Dorsolateral prefrontal cortex (tissue), 122 donors: ENCODE measurements at places on chromosomes 4 and X.

GRCh38 chr4:31548823-31549222, 828.7 kb downstream of the PCDH7 start:
- DNase-seq = no peak

- DNase-seq = no peak
These were observed 8.0 kb upstream of the TENM3 start for GRCh38 chr4:182235021-182235795.

DNA sequence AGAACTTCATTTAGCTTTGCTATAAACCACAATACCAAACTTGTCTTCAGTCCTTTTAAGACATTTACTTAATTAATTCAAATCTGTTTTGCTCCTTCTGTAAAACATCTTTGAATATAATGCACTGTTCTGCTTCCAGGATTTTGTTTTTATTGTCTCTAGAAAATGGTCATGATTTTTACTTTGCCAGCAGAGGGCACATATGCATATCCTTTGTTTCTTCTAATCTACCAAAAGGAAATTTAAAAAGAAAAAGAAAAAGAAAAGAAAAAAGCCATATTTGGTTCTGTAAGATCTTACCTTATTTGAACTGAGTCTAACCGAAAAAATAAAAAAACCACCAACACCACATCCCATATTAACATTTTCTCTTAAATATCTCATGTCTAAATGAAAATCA, 101.9 kb upstream of the CCSER1 start:
- DNase-seq = no peak

DNA sequence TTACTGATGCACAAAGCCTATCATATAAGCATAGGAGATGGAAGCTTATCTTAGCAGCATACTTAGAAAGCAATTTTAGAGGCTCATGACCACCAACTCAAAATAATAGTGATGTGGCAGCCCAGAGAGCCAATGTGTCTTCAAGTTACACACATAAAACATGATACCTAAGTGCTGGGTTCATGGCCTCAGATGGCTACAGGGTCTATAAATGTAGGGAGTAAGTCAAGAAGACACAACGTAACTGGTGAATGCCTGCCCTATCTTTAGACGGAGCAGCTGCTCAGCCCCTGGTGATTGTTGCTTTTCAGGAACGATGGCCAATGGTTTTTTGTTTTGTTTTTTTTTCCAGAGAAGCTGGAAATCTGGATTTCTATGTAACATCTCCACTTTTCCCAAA, 42.8 kb downstream of the RNF150 start:
- DNase-seq = no peak

DNA sequence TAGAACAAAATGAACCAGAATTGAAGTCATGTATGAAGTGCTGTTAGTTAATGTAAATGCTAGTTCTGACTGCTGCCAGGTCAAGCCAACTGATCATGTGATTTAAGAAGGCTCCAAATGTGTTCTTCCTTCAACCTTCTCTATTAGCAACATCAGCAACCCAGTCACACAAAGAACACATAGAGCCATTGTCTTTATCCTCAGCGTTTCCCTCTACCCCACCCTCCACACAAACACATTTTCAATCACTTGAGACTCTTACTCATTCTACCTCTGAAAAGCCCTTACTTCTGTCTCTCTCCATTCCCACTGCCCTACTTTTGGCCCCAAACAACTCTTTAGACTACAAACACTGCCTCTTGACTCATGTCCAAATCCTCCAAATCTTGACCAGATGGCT, 89.7 kb upstream of the KDR start:
- no peak for DNase-seq

GRCh38 chr4:117623326-117623725, 411.0 kb upstream of the NDST3 start:
- no peak for DNase-seq

DNA sequence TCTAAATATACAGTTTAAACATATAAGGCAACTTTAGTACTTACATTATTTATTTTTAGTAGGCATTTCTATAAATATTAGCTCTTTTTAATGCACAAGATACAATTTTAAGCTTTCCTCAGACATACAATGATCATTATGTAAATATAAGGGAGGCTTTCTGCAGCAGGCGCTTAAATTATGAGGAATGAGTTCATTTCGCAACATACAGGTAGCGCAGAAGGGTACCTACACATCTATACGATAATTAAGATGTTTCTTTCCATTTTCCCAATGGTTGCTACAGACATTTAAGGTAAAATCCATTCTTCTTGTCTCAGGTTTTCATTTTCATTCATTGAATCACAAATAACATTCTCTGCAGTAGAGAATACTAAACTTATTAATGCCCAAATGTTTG, 1.2 kb downstream of the AASDH start:
- DNase-seq = no peak

GRCh38 chr4:5892323-5893003, 423 bp downstream of the CRMP1 start:
- DNase-seq = no peak

- DNase-seq = no peak
These were observed 229.6 kb downstream of the PRDM5 start for GRCh38 chr4:120692964-120693363.

DNA sequence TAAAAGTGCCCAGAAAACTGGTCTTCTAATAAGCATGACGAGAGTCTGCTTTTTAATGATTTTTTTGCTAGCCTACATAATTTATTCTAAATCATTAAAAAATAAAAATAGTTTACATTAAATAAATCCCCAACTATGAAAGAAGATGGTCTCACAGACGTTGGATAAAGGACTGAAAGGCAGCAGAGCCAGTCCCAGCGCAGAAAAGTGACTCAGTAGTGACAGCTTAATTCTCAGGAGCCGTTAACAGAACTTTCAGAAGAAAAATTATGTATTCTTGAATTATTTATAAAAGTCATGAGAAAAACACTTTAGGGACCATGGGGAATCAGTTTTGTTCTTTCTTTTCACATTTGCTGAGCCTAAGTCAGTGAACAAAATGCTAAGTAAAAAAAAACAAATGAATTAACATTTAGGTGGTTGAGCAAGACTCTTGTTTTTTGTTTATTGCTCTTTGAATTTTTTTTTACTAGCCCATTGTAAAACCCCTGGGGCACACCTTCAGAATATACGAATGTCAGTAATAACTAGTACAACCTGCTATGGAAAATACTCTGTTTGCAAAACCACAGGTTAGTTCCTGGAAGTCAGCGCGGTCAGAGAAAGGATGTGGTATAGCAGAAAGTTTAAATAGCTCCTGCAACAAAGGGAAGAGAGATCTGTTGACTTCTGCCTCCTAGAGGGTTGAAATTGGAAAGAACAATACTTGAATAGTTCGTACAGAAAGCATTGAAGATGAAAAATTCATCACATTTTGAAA, 50.4 kb upstream of the CCDC160 start:
- no peak for DNase-seq

GRCh38 chr4:14607578-14607977, 394.7 kb upstream of the CPEB2 start:
- no peak for DNase-seq

GRCh38 chr4:40954088-40954668, 204.4 kb downstream of the NSUN7 start:
- no peak for DNase-seq
